ENCODE measurements at places on chromosomes 2 and 18. TPM values are rescaled to one million over a fixed set of nuclear protein-coding genes. Genes with fewer than 3 reads are reported as not detected.

GRCh38 chr18:13641551-13642439 lies 84.6 kb downstream of the FAM210A start:
- no peak for DNase-seq

GRCh38 chr2:11744631-11745394 lies 1.6 kb upstream of the LPIN1 start:
- no peak for DNase-seq

LOXL3 gene
- total RNA-seq: 14.6 TPM

TBR1 gene
- total RNA-seq: 0.11 TPM

CPS1 gene
- 1.3 TPM for total RNA-seq

THSD7B gene
- 4.0 TPM for total RNA-seq

DNA sequence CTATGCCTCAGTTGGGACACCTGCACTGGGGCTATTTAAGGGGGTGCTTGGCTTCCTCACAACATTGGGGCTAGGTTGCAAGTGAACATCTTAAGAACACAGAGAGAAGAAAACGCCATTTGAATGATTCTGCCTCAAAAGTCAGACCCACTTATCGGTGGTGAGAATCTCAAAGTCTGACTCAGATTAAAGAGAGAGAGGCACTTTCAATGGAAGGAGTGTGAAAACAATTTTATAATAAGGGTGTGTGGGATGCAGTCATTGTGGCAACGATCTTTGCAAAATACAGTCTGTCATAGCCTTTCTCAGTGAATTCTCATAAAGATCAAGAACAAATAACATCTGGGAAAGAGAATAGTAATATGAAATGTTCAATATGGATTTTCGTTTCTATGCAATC lies 41.8 kb downstream of the CCDC102B start:
- no peak for DNase-seq

- DNase-seq: no peak
These were observed 594.8 kb upstream of the ZEB2 start for GRCh38 chr2:145114726-145115125.

FOXI3 gene
- not detected for total RNA-seq

- DNase-seq: no peak
These were observed 104.9 kb downstream of the CERS6 start for GRCh38 chr2:168560817-168561499.

- no peak for DNase-seq
These were observed 240.5 kb upstream of the ID2 start for GRCh38 chr2:8441371-8441770.

- no peak for DNase-seq
These were observed 102.8 kb upstream of the TTN start for GRCh38 chr2:178910005-178910404.

DNA sequence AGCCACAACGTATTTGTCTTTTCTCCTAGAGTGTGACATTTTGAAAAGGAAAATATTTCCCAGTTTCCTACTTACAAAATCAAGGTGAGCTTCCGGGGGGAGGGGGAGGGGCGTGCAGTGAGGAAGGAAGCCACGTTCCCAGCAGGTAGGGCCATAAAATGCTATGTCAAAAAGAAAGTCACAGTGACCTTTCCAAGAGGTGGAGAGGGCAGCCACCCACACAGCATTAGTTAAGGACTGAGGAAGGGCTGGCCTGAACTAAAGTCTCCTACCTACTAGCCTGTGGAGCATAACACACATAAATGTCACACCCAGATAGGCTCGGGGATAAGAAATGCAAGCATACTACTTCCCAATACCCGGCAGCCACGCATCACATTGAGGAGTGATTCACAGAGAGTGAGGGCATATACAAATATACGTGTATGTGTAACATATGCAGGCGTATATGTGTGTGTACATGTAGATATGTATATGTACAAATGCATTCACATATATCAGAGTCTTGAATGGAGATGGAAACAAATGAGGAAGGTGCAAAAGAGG lies 191.1 kb downstream of the STK39 start:
- no peak for DNase-seq

- DNase-seq: no peak
These were observed 13.8 kb upstream of the TMEM200C start for GRCh38 chr18:5909125-5909524.

- DNase-seq: no peak
These were observed 261.9 kb downstream of the DYSF start for GRCh38 chr2:71715241-71715750.

GALNT3 gene
- total RNA-seq: 14.0 TPM

CHRND gene
- total RNA-seq: 1.3 TPM

LYG2 gene
- total RNA-seq: not detected

DNA sequence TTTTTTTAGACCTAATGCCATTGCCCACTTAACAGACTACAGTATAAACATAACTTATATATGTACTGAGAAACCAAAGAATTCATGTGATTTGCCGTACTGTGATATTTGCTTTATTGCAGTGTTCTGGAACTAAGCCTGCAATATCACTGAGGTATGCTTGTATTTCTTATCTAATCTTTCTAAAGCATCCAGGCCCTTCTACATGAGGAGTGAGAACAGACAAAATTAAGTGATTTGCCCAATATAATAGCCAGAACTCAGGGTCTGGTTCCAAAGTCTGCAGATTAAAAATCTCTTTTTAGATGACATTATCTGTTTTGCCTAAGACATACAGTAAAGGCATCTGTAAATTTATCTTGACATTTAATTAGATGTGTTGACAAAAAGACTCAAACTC lies 41.9 kb downstream of the BMPR2 start:
- no peak for DNase-seq

GRCh38 chr2:100408104-100408503 lies 9.4 kb downstream of the CHST10 start:
- no peak for DNase-seq

RNU2-63P gene
- not detected for total RNA-seq

- no peak for DNase-seq
These were observed 156.1 kb upstream of the PIEZO2 start for GRCh38 chr18:11305507-11305906.

ITGB6 gene
- 25.2 TPM for total RNA-seq

DNA sequence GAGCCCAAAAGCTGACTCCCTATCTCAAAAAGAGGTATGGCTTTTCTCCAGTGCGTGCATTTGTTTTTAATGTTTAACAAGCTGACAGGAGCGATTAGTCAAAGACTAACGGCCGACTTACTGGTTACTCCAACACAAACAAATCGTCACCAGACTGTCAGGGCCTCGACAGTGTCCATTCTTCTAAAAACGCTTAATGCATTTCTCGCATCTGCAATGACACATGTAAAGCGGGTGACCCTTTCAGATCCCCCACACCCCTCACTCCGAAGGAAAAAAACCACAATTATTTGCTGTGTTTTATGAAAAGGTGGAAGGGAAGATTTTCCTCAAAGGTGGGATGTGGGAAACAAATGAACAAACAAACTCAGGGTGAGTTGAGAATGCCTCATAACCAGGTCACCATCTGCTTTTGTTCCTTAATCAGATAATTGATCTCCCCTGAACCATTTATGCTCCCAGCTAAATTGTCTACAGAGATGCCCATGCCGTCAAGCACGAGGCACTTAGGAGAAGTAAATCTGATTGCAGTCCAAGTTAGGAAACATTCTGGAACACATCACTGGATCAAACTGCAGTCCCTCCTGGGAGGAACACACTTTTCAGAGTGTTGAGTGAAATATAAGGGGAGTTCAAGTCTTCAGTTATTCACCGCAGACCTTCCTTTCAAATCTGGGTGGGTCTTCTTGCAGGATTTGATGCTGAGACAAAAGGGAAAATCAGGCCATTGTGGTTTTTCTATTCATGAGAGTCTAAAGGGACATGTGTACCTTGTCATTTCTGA lies 340.8 kb downstream of the CMPK2 start:
- no peak for DNase-seq

DNA sequence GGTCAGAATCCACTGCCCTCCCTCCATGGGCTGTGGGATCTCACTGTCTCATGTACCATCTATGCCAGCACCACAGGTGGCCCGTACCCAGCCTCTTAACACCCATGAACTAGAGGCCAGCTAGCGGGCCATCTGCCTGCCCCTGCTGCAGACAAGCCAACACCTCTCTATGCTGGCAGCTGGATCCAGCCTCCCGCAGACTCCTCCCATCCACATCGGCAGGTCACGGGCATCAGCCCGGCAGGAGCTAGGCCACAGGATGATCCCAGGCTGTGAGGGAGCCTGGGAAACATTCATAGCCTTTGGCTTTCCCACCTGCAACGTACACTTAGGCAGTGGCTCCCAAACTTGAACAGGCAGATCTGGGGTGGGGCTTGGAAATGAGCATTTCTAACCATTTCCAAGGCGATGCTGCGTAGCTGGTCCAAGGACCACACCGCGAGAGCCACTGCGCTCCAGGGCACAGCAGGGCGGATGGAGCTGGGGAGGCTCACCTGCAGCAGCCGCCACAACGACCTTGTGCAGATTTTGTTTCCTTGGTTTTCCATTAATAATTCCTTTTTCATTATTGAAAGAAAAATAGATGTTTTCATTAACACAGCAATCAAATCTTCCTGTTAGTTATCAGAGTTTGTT lies 114.7 kb downstream of the KCNF1 start:
- DNase-seq: no peak

DNA sequence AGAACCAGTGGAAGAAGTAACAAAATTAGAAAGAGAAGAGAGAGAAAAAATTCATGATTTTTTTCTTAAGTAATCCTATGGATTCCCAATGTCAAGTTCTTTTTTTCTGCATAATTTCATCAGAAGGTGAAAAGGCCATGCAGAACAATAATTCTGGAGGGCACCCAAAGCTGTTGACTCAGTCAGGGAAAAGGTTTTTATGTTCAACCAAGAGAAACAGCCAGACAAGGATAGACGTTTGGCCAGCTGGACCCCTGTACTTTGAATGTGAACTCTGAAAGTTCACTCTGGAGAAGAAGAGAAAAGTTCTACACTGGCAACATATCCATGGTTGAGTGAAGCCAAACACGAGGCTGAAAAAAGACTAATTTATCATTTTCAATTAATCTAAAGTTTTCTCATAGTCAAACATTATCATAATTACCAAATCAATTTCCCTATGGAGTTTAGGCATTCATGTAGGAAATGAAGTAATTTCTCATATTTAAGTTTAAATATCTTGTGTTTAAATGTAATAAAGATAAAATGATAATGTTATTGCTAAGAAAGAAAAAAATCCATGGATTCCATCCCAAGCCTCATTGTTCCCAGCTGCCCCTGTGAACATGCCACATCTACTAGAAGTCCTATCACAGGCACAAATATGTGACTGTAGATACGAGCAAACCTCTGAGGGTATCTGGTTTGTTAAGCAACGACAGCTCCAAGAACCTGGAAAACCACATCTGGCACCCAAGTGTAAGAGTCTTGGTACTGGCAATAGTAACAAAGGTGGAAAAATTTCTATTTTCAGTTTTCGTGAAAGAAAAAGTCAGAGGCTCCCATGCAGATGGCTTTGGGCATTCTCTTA lies 742.7 kb upstream of the ACVR2A start:
- DNase-seq: no peak

DNA sequence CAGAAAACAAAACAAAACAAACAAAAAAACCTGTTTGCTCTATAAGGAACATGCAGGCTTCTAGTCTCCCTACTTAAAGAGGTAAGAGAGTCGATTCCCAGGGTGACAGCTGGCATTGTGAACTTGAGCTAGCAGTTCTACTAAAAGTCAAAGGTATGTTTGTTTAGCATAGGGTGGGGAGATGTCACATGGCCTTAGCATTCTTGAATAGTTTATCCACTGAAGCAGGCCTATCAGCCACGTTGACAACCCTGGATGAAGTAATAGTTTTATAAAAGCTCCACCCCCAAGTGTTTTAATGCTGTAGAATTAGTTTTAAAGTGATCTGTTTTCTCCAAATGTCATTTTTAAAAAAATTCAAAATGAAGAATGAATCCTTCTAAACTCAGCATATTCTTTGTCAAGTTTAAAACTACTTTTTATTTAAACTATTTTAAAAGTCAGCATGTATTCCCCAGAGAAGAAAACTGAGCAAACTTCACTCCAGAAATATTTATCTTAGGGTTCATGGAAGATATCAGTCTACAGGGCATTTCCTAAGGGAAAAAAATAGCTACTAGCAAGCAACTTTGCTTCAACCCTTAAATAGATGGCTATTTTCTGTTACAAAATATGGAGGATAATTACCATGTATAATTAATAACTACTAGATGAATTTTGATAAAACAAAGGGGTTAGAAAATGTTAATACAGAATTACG lies 1.7 kb downstream of the MYOM1 start:
- no peak for DNase-seq

KCNF1 gene
- total RNA-seq: 0.32 TPM

DNA sequence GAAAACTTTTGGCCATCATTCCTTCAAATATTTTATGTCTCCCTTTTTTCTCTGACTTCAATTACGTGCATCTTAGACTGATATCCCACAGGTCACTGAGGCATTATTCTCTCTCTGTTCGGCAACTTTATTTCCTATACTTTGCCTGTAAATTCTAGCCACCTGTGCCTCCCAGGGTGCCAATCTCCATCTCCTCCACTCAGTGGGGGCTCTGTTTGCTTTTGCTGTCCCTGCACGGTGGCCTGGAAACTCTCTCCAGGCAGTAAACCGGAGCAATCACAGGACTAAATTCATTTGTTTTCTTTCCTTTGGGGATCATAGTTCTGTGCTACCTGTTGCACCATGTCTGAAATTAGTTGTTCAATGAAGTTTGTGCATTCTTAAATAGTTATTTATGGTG lies 9.6 kb upstream of the MTLN start:
- no peak for DNase-seq

GRCh38 chr2:96763511-96764252 lies 3.0 kb downstream of the CNNM4 start:
- no peak for DNase-seq

DNA sequence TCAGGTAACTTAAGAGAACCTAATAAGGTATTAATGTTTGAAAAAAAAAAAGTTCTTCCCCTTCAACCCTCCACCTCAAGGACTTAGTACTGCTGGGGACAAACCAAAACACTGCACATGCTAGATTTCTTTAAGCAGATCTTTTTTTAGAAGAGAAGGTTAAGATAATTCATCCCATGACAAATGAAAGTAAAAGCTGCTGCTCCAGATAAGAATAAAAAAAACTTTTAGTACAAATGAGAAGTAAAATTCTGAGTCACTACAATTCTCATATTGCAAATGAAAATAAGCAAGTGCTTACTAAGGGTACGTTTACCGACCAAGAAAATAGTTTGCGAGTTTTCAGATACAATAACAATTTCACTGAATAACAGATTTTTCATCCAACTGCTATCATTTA lies 8.9 kb downstream of the STAM2 start:
- DNase-seq: no peak

Data from urinary bladder (tissue), 4 donors.